ENCODE measurements at places on chromosomes 5 and 9. TPM values are rescaled to one million over a fixed set of nuclear protein-coding genes. Genes with fewer than 3 reads are reported as not detected.
A peak's percentile ranks its signal among the peaks of the same experiment; 100 is the strongest.

- no peaks in the 10 kb centered on the region for H3K4me1 ChIP-seq
- H3K4me3 ChIP-seq = no peak overlapping the region
- H3K27ac ChIP-seq = no peak overlapping the region
- H3K27me3 ChIP-seq = peaks cover 41% of the 10 kb centered on the region
- no peaks in the 10 kb centered on the region for H3K36me3 ChIP-seq
These were observed 1.0 kb upstream of the SLIT3 start for GRCh38 chr5:169301986-169302385.

DNA sequence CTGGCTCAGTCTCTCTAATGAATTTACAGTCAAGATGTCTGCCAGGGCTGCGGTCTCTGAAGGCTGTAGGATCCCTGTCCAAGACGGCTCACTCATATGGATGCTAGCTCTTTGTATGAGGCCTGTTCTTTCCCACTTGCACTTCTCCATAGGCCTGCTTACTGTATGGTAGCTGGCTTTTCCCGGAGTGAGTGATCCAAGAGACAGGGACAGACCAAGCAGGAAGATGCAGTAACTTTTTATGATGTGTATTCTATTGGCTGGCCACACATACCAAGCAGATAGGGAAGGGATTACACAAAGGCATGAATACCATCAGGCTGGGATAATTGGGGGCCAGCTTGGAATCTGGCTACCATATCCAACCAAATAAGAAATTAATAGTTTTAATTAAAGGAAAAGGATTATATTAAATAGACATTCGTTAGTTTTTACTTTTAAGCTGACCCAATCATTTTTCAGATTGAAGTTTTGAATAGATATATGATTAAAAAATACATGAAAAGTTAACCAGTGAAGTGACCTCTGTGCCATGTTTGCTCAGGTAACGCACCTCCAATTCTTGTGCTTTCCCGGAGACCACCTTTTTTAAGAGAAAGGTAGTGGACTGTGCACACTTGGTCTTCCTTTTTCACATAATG is 20.6 kb downstream of the NSD1 start:
- no peak for DNase-seq
- H3K36me3 ChIP-seq = peaks cover 42% of the 10 kb centered on the region
- no peaks in the 10 kb centered on the region for H3K27me3 ChIP-seq

DNA sequence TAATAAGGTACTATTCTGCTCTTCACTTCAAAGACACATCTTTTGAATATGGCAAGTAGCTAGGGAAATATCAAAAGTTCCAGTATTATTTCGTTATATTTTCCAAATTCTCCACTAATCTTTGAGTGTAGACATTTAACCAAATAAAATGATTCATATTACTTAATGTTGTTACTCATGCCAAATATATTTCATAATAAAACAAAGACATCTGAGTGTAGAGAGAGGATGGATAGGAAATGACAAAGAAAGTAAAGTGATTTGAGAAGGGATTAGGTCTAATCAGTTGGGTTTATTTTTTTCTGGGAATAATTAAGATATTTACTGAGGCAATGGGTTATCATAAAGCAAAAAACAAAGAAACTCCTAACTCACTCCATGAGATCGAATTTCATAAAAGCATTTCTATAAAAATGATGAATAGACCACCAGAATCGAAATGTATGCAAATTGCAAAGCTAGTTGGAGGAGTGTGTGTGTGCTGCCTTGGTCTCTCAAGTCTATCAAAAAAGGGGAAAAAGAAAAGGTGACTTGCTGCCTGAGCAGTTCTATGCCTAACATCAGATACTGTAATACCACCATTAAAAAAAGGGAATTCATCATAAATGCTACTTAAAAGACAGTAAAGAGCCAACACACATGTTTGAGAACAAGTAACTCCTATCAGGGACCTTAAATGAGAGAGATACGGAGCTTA is 255.5 kb downstream of the PDE4D start:
- no peak for DNase-seq
- H3K4me1 ChIP-seq = no peaks in the 10 kb centered on the region
- H3K36me3 ChIP-seq = no peaks in the 10 kb centered on the region
- no peak overlapping the region for H3K27ac ChIP-seq

DNA sequence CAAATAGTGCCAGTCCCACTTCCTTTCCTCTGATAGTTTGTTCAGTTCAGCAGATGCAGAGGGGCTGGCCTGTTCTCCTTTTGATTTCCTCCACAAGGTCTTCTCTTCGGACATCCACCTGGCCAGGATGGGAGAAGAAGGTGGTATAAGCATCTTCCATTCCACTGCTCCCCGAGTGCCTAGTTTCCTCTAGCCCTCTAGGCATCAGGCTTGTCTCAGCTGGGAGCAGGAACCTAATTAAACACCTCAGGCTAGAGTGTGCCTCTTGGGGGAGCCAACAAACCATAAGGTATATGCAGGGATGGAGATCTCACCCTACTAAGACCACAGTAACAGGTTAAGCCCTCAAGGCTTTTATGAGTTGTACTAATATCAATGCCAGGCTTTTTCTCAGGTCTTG is 835 bp upstream of the DND1 start:
- no peak overlapping the region for H3K27ac ChIP-seq
- peaks cover 71% of the 10 kb centered on the region for H3K36me3 ChIP-seq
- DNase-seq = no peak
- H3K4me1 ChIP-seq = no peaks in the 10 kb centered on the region

- H3K4me3 ChIP-seq = peak overlapping the region; percentile 57
- no peak for DNase-seq
- H3K27me3 ChIP-seq = no peaks in the 10 kb centered on the region
- no peaks in the 10 kb centered on the region for H3K36me3 ChIP-seq
- peak overlapping the region; percentile 85 for H3K27ac ChIP-seq
- H3K4me1 ChIP-seq = peaks cover 28% of the 10 kb centered on the region
These were observed 498 bp upstream of the ARHGEF37 start for GRCh38 chr5:149580808-149581191.

- peaks cover 6% of the 10 kb centered on the region for H3K4me1 ChIP-seq
- no peaks in the 10 kb centered on the region for H3K36me3 ChIP-seq
- H3K27me3 ChIP-seq = no peaks in the 10 kb centered on the region
- no peak for DNase-seq
- no peak overlapping the region for H3K27ac ChIP-seq
These were observed 18.7 kb downstream of the RETREG1 start for GRCh38 chr5:16597946-16598694.

DNA sequence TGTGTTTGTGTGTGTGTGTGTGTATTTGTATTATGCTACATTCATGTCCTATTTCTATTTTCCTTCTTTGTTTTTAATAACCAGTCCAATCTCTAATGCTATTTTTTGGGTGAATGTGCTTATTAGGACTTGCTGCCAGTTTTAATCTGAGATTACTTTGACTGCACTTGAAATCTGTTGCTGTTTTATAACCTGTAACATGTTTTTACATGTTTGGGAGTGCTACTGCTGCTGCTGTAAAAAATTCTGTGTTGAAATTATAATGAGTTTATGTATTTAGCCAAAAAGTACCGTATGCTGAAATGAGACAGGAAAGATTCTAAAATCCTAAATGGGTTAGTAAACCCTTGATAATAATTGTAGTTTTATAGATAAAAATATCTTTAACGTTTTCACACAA is 104.7 kb upstream of the SSBP2 start:
- H3K27me3 ChIP-seq = no peaks in the 10 kb centered on the region
- DNase-seq = no peak
- no peak overlapping the region for H3K4me3 ChIP-seq
- no peak overlapping the region for H3K27ac ChIP-seq
- H3K36me3 ChIP-seq = no peaks in the 10 kb centered on the region
- H3K4me1 ChIP-seq = peaks cover 21% of the 10 kb centered on the region

DNA sequence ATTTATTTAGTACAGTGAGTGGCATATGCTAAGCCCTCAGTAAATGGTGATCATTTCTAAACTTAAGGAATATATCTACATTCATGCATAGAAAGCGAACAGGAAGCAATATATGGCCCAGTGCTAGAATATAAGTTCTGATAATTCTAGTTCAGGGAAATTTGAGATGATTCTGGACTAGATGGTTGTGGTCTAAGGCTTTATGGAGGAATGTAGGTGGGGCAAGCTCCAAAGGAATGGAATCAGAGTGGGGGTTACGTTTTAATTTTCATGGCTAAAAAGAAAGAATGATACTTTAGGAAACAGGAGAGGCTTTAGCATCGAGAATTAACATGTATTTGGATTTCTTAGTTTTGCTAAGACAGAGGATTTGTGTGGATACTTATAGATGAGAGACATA is 56.1 kb downstream of the MTREX start:
- no peaks in the 10 kb centered on the region for H3K4me1 ChIP-seq
- peaks cover 42% of the 10 kb centered on the region for H3K36me3 ChIP-seq
- H3K27me3 ChIP-seq = no peaks in the 10 kb centered on the region
- H3K4me3 ChIP-seq = no peak overlapping the region
- H3K27ac ChIP-seq = no peak overlapping the region

GRCh38 chr5:115487756-115488155 is 56.8 kb downstream of the FEM1C start:
- H3K4me3 ChIP-seq = no peak overlapping the region
- DNase-seq = no peak
- H3K27ac ChIP-seq = no peak overlapping the region

GRCh38 chr5:176929654-176930053 is 30.5 kb upstream of the HK3 start:
- no peak for DNase-seq
- peaks cover 32% of the 10 kb centered on the region for H3K36me3 ChIP-seq
- no peak overlapping the region for H3K27ac ChIP-seq
- H3K4me1 ChIP-seq = no peaks in the 10 kb centered on the region
- no peaks in the 10 kb centered on the region for H3K27me3 ChIP-seq

DNA sequence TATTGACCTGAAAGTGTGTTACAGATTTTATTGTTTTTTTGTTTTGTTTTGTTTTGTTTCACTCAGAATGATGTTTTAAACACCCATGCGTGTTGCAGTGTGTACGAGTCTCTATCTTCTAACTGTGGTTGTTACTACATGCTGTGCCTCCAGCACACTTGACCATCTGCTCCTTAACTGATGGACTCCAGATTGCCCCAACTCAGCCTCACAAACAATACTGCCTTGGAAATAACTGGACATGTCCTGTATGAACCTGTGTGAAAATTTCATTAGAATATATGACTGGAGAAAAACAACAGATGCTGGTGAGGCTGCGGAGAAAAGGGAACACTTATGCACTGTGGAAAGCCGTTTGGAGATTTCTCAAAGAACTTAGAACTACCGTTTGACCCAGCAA is 68.7 kb upstream of the HAND1 start:
- no peak for DNase-seq
- H3K27me3 ChIP-seq = no peaks in the 10 kb centered on the region
- no peak overlapping the region for H3K27ac ChIP-seq
- no peak overlapping the region for H3K4me3 ChIP-seq

- no peaks in the 10 kb centered on the region for H3K4me1 ChIP-seq
- no peak overlapping the region for H3K27ac ChIP-seq
- H3K27me3 ChIP-seq = no peaks in the 10 kb centered on the region
- DNase-seq = no peak
- H3K36me3 ChIP-seq = no peaks in the 10 kb centered on the region
These were observed 205.5 kb downstream of the ARRDC3 start for GRCh38 chr5:91177639-91178038.

DNA sequence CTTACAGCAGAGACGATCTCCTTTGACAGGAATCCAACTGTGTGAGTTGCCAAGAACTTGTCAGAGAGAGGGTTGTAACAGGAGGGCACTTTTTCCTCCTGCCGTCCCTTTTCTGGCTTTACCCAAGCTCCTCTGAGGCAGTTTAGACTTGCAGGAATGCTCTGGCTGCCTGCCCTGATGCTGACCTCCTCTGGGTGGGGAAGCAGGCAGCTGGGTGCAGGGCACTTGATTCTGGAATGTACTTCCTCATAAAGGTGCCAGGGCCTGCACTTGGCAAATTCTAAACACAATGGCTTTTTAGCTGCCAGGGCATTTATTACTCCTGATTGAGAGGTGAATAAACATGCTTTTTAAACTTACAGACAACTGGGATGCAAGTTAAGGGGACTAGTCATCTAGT is 190.4 kb downstream of the EPB41L4A start:
- H3K27ac ChIP-seq = no peak overlapping the region
- H3K4me3 ChIP-seq = no peak overlapping the region
- H3K4me1 ChIP-seq = peaks cover 5% of the 10 kb centered on the region
- H3K36me3 ChIP-seq = no peaks in the 10 kb centered on the region
- peak; percentile 93 for DNase-seq

GRCh38 chr5:177111720-177112394 is 21.7 kb upstream of the NSD1 start:
- H3K27ac ChIP-seq = no peak overlapping the region
- H3K4me1 ChIP-seq = peaks cover 19% of the 10 kb centered on the region
- DNase-seq = peak; percentile 79
- no peak overlapping the region for H3K4me3 ChIP-seq

DNA sequence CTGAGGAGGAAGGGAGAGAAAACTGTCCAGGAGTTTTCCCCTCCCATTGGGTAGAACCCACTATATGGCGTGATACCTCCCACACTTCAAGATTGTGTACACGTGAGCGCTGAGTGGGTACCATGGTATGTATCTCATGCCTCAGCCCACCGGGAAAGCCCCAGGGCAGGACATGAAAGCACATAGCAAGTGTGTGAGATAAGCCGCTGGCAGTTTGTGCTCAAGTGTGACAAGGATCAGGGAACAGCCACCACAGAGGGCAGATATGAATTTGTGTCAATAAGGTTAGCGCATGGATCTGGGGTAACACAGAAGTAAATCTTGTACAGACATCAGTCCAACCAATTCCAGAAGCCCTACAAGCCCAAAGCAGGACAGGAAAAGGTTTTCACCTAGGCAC is 42.6 kb upstream of the NAA35 start:
- H3K4me1 ChIP-seq = no peaks in the 10 kb centered on the region
- no peak overlapping the region for H3K4me3 ChIP-seq
- no peak for DNase-seq
- H3K36me3 ChIP-seq = no peaks in the 10 kb centered on the region
- H3K27me3 ChIP-seq = no peaks in the 10 kb centered on the region
- no peak overlapping the region for H3K27ac ChIP-seq

DNA sequence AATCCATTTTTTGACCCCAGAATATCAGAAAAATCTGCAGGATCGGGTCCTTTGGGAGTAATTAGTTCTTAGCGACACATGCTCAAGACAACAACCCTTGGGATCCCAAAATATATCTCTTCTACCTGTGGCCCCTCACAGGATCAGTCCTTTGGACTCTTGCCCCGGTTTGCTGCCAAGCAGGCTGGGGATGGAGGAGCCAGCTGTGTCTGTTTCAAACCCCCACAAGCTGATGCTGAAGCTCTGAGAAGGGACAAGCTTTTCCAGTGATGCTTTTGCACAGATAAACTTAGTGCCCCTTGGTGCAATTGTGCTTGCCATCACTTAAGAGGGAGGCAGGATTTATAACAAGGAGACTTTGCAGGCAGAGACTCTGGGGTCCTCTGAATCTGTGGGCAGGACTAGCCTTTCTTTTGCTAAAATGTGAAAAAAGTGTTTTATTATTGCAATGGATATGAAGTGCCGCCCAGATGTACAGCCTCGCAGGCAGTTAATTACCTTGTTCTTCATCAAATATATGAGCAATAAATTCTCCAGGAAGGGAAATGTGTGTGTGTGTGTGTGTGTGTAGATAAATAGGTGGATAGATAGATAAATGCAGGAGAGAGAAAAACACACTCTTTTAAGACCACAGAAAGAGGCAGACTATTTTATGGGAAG is 9.6 kb upstream of the LHX2 start:
- no peak overlapping the region for H3K27ac ChIP-seq
- peaks cover 14% of the 10 kb centered on the region for H3K4me1 ChIP-seq
- H3K27me3 ChIP-seq = peaks cover 93% of the 10 kb centered on the region

EDIL3 gene
- total RNA-seq = 42.4 TPM

FLT4 gene
- 38.6 TPM for total RNA-seq

FCN2 gene
- not detected for total RNA-seq

FST gene
- 4.2 TPM for total RNA-seq

BTNL3 gene
- total RNA-seq = not detected

AQP7 gene
- total RNA-seq = 2.4 TPM

TRIP13 gene
- total RNA-seq = 0.81 TPM

RIGI gene
- 20.0 TPM for total RNA-seq

LVRN gene
- 0.20 TPM for total RNA-seq

RASGRF2 gene
- total RNA-seq = 5.4 TPM

CTXN3 gene
- total RNA-seq = not detected

ECM2 gene
- 13.8 TPM for total RNA-seq

Measured in upper lobe of right lung (tissue), 1 donor.